ENCODE measurements at places on chromosomes 13 and 19.

DNA sequence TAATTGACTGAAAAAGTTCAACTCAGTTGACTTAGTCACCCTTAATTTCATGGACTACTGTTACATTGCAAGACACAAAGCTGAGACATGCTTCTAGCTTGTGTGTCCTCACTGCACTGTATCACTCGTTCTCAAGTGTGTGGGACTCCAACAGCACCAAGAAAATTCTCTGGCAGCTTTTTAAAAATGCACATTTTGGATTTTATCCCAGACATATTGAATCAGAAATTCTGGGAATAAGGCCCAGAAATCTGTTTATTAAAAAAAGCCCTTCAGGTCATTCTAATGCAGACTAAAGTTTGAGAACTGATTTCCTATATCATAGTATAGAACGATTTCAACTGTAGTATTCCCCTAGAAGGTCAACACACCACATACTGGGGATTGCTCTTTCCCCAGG is 1485.3 kb downstream of the PCDH9 start:
- DNase-seq: no peak

DNA sequence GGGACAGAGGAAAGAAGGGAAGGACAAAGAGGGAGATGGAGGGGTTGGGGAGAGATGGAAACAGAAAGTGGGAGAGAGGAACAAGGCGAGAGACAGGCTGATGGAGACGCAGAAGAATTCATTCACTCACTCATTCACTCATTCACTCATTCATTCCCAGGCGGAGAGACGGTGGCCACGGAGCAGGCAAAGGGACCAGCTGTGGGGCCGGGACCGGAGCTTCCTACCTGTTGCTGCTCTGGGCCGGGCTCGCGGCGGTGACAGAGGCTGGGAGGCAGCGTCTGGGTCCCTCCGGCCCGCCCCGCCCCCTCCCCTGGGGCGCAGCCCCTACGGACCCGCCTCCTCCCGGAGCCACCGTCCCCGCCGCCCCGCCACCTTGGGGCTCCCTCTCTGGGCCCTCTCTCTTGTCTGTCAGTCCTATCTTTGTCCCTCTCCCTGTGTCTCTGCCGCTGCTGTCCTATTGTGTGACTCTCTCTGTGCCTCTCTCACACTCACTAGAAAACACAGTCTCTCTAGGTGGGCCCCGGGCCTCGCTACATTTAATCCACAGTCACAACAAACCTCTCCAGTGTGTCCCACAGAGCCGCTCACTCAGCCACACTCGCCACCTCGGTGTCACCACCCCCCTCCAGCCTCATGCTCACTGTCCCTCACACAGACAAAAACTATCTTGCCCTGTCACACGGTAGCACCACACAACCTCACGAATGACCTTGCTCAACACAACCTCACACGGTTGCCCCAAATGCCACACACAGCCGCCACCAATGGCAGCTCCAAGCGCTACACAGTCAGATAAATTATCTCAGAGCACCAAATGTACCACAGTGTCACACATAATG is at the start of gene GNG8:
Gene GNG8 (minus strand): TSS at position 283 of the 842 bp plus-strand sequence. CDS start 1,520 bp downstream, outside the sequence.
- DNase-seq: peak; percentile 44

DNA sequence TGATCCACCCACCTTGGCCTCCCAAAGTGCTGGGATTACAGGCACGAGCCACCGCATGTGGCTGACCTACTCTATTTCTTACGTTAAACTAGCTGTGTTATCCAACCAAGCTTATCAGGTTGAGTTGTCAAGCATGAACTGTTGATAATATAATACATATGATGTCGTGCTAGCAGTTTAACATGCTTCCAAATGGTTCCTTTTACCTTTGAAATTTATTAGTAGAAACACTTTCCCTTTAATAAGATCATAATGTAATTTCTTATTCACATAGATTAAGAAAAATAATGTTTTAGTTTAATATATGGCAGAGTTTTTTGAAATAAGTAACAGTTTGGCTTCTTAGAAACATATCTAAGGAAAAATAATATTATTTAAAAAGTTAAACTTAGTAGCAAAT is 34.4 kb upstream of the VWA8 start:
- DNase-seq: no peak

GRCh38 chr13:102984210-102984609 is 82.0 kb downstream of the SLC10A2 start:
- DNase-seq: no peak

DNA sequence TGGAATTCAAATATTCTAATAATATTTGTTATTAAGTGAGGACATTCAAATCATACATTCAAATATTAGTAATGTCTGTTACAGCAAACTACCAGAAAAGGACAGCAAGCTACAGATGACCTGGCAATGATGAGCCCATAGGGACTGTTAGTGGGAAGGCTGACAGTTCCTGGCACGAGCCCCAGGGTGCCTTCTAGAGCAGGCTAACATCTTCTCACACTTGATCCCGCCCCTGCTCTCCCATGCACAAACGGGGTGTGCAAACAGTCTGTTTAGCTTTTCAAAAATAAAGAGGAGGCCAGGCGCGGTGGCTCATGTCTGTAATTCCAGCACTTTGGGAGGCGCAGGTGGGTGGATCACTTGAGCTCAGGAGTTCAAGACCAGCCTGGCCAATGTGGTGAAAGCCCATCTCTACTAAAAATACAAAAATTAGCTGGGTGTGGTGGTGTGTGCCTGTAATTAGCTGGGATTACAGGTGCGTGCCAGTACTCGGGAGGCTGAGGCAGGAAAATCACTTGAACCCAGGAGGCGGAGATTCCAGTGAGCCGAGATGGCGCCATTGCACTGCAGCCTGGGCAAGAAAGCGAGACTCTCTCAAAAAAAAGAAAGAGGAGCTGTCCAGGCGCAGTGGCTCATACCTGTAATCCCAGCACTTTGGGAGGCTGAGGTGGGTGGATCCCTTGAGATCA is 9.6 kb upstream of the GARRE1 start:
- DNase-seq: no peak

DNA sequence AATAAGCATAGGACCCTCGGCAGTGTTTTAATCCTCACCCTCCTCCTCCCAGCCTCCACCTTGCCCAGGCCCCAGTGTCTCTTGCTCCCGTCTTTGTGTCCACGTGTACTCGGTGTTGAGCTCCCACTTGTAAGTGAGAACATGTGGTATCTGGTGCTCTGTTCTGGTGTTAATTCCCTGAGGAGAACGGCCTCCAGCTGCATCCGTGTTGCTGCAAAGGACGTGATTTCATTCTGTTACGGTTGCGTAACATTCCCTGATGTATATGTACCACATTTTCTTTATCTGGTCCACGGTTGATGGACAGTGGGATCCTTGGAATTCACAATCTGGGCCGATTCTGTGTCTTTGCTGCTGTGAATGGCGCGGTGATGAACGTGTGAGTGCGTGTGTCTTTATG is 44.7 kb upstream of the TFDP1 start:
- no peak for DNase-seq

DNA sequence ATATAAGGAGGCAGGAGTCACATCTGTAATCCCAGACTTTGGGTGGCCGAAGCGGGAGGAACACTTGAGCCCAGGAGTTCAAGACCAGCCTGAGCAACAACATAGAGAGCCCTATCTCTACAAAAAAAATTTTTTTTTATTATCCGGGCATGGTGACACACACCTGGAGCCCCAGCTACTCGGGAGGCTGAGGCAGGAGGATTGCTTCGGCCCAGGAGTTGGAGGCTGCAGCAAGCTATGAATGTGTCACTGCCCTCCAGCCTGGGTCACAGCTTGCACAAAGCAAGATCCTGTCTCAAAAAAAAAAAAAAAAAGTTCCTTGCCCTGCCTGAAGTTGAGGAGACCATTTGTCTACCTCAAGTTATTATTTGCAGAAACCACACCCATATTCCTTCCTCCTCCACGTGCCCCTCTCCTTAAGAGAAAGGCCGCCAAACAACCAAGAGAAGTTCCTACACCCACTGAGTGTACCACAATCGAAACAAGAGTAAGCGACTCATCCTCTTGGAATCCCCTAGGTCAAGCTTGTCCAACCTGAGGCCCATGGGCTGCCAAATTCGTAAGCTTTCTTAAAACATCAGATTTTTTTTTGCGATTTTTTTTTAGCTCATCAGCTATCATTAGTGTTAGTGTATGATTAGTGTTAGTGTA is 2.2 kb downstream of the ABCC4 start:
- no peak for DNase-seq

- DNase-seq: no peak
Measured at GRCh38 chr13:107450931-107451330, 764.4 kb downstream of the LIG4 start.

Data from activated T-cell treated with anti-CD3 and anti-CD28 coated beads, Interleukin-2, amount 50 U/mL, for 1 hour (primary cell).